ENCODE measurements at places on chromosomes 2 and 18.

GRCh38 chr2:174623690-174624089 is 26.1 kb upstream of the WIPF1 start:
- no peak for DNase-seq

- DNase-seq = no peak
Measured at GRCh38 chr2:239791526-239792404, 233.4 kb downstream of the NDUFA10 start.

- no peak for DNase-seq
Measured at GRCh38 chr2:47695800-47696477, 87.0 kb upstream of the MSH6 start.

- no peak for DNase-seq
Measured at GRCh38 chr2:71896385-71897136, 251.1 kb downstream of the CYP26B1 start.

DNA sequence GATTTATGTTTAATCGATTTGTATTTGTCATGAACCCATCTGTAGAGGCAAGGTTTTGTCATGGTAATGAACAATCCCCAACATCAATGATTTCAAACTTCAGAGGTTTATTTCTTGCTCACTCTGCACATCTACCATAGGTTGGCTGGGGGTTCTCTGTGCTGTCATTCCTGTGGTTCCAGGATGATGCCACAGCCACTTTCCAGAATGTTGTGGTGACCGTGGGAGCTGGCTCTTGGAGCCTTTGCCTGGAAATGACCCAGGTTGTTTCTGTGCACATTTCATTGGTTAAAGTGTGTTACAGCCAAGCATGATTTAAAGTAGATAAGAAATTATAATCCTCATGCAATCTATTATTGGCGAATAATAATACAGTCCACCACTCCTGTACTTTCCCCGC is 28.2 kb upstream of the EPAS1 start:
- DNase-seq = no peak

- DNase-seq = peak; percentile 46
Measured at GRCh38 chr2:200888704-200889625, at the start of the genes NIF3L1 and PPIL3. Gene NIF3L1 (plus strand): TSS chr2:200889371. CDS start chr2:200891944, 2,573 bp downstream. Gene PPIL3 (minus strand): TSS chr2:200889077. CDS start chr2:200887615, 1,462 bp downstream.

- DNase-seq = no peak
Measured at GRCh38 chr2:46003903-46004473, 293.2 kb upstream of the EPAS1 start.

DNA sequence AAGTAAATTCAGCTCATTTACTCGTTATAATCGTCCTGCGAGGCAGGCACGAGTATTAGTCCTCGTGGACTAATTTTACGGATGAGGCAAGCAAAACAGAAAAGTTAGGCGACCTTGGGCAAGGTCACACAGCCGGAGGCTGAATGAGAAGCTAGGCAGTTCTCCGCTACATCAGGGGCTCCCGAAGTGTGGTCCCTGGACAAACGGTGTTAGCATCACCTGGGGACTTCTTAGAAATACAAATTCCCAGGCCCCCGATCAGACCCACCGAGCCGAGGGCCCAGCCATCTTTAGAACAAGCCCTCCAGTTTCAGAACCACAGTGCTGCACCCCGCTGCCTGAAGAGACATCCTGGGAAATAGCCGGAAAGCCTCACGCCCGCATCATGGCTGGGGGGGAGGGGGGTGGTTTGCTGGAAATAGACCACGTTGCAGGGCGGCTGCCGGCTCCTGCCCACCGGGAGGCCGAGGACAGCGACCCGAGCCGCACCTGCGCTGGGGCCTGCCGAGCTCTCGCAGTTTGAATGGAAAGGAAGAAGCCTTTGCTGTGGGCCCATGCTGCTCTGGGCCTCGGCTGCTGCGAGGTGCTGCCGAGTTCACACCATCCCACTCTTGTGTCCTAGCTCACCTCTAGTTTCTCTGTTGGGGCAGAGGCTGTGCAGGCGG is 72.2 kb downstream of the TFCP2L1 start:
- no peak for DNase-seq

GRCh38 chr2:10405448-10405847 is 42.7 kb downstream of the ODC1 start:
- no peak for DNase-seq

- no peak for DNase-seq
Measured at GRCh38 chr2:98027538-98027937, 31.8 kb upstream of the TMEM131 start.

DNA sequence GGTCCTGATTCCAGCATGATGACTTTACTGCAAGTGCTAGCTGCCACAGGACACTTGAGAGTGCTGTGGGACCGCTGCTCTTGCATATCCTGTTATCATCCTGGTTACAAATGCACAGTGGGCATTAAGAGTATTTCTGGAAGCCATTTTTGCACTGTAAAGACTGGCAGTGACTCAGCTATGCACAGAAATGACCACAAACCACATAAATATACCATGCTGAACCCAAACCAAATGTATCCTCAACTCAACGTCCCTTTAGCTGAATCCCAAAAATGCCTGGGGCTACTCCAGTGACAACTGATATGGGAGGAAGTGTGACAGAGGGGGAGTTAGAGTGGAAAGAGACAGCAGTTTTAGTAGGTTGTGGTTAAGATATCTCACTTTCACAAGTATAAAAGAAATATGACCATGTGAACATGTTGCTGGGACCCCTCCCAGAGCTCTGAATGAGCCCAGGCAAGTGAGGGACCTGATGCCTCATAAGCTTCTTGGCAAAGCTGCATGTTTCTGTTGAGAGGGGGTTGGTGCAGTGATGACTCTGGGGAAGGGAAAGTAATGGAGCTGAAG is 37.3 kb downstream of the RHBDD1 start:
- no peak for DNase-seq

Data from cortex of kidney (tissue), 1 donor.